ENCODE measurements at places on chromosomes 4 and X.

GRCh38 chr4:186823989-186824388 is 100.3 kb upstream of the FAT1 start:
- DNase-seq, result no peak

DNA sequence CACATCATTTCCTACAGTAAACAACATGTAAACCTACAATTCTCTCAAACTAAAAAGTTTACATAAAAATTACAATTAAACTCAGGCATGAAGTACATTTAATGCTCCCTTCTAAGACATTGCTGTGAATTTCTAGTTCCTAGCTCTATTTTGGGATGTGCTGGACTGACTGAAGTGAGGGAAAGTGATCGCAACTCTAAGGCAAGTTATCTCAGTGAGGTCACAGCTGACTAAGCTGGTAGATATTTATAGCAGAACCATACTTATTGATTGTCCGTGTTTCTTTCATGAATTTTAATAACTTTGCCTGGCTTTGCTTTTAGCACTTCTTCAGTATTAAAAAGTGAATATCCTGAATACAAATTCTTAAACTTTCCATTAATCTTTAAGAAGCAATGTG is 570.4 kb upstream of the GALNTL6 start:
- DNase-seq, result no peak

DNA sequence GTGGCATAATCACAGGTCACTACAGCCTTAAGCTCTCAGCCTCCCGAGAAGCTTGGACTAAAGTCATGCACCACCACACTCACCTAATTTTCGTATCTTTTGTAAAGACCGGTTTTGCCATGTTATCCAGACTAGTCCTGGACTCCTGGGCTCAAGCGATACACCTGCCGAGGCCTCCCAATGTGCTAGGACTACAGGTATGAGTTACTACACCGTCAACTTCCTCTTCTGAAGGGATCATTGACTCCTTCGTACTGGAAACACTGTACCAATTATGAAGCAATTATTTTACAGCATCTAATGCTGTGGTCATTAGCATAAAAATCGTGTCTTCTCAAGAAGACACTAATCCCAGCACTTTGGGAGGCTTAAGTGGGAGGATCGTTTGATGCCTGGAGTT is 35.2 kb downstream of the PDS5A start:
- DNase-seq, result no peak

GRCh38 chr4:23023121-23023520 is 330.4 kb downstream of the GBA3 start:
- no peak for DNase-seq

DNA sequence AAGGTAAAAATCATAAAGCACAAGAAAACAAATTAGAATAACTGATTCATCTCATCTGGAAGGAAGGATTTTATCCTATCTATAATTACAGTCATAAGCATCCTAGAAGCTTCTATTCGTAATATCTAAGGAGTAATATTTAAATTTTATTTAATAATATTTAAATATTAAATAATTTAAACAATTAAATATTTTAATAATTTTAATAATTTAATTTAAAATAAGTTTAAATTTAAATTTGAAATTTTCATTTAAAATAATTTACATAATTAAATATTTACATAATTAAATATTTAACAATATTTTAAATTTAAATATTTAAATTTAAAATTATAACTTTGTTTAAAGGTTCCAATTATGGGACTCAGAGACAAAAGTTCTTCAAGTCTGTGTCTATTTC is 127.5 kb upstream of the GK2 start:
- DNase-seq, result no peak
